Forelimb muscle (tissue), 1 donor: ENCODE measurements at places on chromosomes 4 and X.
A peak's percentile ranks its signal among the peaks of the same experiment; 100 is the strongest.

GRCh38 chr4:107292979-107293378 lies 256.9 kb upstream of the DKK2 start:
- DNase-seq: no peak

- peak; percentile 17 for DNase-seq
Measured at GRCh38 chr4:177569434-177569833, 127.2 kb upstream of the AGA start.

- DNase-seq: no peak
Measured at GRCh38 chr4:184616633-184617551, 32.4 kb downstream of the CASP3 start.

GRCh38 chr4:186644311-186644638 lies 79.4 kb downstream of the FAT1 start:
- DNase-seq: no peak

- DNase-seq: no peak
Measured at GRCh38 chr4:109649872-109650271, 53.4 kb downstream of the CASP6 start.

DNA sequence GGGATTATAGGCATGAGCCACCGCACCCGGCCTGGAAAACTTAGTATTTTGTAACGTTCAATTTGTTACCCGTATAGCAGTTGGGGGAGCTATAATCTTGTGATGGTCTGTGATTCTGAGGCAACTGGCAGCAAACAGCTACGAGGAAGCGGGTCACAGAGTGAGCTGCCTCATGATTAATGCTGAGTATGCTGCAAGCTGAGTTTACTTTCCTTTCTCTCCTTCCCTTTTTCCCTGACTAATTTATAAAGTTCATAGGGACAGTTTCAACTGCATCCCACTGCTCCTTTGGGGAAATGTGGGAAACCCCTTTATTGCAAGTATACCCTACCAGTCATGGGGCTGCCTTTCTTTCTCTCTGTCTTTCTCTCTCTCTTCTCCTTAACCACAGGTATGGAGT lies 17.7 kb upstream of the ELOVL6 start:
- DNase-seq: no peak

- DNase-seq: peak; percentile 60
Measured at GRCh38 chr4:26410385-26411293, 79.6 kb downstream of the CCKAR start.

GRCh38 chr4:136881666-136882065 lies 650.6 kb downstream of the PCDH18 start:
- DNase-seq: no peak

- DNase-seq: no peak
Measured at GRCh38 chr4:61149278-61149677, 50.8 kb upstream of the ADGRL3 start.

DNA sequence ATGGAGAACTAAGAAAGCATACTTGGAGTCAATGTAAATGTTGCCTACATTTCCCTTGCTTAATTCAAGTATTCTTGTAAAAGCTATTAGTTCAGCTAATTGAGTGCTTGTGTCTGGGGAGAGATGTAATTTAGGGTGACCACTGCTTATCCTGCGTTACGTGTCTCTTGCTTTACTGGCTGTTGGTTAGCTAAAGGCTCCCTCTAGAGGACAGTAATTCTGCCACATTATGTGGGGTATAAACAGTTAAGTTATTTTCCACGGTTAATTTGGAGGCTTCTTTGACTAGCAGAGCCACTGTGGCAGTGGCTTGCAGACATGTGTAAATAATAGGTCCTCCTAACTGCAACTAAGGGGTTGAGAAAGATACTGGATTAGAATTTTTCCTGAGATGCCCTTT lies 25.3 kb upstream of the NAF1 start:
- DNase-seq: no peak

DNA sequence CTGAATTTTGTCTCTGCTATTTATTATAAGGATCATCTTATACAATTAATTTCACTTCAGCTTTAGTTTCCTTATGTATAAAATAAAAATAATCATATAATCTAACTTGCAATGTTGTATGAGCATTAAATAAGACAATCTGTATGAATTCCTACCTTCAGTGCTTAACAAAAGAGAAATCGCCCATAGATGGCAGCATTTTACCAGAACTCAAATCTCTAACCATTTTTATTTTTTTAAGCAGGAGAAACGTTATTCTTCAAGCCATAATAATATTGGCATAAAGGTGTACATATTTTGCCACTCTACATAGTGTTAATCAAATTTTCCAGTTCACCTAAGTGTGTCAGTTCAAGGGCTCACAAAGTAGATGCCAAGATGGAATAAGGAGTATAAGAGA lies 78.8 kb downstream of the TMEM47 start:
- peak; percentile 16 for DNase-seq

DNA sequence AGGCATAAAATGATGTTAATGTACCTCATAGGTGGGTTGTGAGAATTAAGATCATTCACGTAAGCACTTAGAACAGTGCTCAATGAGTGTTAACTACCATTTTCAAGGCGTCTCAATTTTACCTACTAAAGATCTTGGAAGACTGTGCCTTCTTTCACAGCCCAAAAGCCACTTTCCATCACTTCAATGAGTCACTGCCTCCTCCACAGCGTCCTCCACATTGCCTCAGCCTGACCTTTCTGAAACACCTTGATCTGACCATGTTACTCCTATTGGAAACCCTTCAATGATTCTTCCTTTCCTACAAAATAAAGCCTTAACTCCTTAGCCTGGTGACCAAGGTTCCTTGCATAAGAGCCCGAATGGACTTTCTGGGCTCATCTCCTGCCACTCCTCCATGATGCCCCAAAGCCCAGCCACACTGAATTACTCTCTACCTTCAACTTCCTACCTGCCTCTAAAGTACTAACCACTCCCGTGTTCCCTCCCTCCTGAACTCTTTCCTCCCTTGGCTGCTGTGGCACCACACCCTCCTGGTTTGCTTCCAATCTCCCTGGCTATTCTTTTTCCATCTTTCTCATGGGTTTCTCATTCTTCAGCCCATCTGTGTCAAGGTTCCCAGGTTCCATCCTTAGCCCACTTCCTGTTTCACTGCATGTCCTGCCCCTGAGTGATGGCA lies 22.1 kb downstream of the SLC25A53 start:
- DNase-seq: no peak

DNA sequence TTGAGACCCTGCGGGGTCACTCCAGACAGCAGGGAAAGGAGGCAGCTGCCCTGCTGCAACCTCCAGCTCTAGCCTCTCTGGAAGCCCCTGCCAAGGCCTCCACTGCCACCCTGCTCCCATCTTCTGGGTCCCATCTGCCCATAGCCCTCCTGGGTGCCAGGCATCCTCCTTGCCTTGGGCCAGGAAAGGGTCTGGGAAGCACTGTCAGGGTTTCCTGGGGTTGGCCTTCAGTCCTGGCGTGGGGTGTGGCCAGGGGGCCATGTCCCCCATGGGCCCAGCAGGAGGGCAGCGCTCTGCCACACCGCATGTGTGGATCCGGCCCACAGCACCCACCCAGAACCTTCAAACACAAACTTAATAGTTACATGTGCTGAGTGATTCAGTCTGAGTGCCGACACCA lies 3.4 kb upstream of the CPLX1 start:
- no peak for DNase-seq

DNA sequence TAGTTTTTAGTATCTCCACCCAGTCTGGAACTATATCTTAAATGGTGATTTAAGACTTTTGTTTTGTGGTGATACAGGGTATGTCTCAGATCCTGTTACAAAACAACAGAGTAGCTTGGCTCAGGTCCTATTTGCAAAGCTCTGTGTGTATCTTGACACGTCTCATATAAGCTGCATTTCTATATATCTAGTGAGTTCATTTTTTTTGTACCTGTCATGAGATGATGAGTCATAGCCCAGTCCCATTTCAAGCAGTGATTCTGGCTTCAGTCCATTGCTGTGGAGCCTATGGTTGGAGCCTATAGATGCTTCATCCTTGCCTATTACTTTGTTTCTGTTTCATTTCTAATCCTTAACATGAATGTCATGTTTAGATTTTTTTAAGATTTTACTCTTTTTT lies 23.0 kb downstream of the GRXCR1 start:
- DNase-seq: no peak

- DNase-seq: peak; percentile 80
Measured at GRCh38 chrX:13376857-13377549, 57.1 kb upstream of the ATXN3L start.

DNA sequence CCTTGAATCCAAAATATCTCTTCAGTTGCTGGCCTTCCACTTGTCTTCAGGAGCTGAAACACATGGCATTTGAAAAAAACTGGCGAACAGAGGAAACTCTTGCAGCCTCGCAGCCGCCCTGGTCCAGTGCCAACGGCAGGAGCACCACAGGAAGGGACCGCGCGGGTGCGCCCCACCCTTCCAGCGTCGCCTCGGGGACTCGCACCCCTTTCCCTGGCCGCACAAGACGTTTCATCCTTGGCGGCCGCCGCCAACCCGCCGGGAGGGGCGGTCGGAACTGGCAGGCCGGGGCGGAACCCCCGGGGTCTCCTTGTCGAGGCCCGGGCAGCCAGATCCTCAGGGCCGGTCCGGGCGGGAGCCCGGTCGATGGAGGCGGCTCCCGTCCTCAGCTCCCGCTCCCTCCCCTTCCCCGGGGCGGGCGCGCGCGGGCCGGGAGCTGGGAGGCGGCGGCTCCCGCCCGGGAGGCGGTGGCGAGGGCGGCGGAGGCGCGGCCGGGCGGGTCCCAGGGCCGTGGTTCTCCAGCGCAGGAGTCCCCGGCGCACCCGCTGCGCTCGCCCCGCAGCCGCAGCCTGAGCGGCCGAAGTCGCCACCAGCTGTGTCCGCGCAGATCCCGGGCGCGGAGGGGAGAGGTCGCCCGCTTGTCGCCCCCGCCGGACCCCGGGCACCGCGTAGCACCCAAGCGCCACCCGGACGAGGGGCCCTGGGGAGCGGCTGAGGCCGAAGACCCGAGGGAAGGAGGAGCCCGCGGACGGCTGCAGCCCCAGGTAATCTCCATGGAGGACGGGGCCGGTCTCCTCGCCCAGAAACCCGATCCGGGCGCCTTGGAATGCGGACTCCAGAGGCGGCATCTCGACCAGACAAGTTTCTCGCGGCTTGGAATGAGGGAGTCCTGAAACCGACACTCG lies 886 bp upstream of the NDST3 start:
- DNase-seq: no peak

- DNase-seq: no peak
Measured at GRCh38 chr4:171880136-171880535, 66.9 kb downstream of the GALNTL6 start.

DNA sequence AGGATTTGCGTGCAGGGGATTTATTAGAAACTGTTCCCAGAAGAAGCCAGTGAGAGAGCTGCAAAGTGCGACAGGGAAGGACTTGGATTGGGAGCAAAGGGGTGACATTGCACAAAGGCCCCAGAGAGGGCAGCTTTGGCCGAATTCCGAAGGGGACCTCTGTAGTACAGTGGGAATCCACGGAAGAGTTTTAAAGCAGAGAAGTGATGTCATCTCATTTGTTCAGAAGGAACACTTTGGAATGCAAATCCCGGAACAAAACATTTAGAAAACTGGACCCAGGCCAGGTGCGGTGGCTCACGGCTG lies 71.7 kb downstream of the FAM184B start:
- no peak for DNase-seq
